Ecto neural progenitor cell (in vitro differentiated cells): ENCODE measurements at places on chromosomes 11 and 22.

- DNase-seq: peak; percentile 69
Measured at GRCh38 chr22:37894939-37895670, 11.0 kb upstream of the MICALL1 start.

DNA sequence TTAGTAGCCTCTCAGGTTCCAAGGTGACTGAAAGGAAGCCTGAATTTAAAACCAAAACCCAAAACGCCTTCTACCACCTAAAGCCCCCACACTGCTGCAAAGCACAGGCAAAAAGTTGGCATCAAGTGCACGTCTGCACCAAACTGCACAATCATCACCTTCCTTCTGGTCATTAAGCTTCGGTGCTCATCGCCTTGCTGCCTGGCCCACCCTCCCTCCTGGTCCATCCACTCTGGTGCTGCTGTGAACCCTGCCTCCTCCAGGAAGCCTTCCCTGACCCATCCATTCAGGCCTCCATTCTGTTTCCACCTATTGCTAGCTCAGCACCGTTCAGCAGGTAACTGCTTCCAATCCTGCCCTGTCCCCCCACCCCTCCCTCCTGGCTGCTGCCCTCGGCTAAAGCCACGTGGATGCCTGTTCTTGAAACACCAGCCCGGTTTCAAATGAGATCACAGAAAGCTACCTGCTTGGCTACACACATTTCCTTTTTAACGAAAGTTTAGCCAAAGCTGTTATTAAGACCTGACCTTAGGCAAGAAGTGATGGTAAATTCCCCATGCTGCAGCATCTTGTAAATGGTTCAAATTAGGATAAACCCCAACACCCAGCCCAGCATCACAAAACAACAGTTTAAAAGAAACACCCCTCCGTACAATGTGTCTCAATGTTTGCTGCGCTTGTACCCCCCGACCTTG lies 53.8 kb upstream of the CD5 start:
- DNase-seq: no peak

- no peak for DNase-seq
Measured at GRCh38 chr11:20000022-20000350, 160.3 kb downstream of the DBX1 start.

DNA sequence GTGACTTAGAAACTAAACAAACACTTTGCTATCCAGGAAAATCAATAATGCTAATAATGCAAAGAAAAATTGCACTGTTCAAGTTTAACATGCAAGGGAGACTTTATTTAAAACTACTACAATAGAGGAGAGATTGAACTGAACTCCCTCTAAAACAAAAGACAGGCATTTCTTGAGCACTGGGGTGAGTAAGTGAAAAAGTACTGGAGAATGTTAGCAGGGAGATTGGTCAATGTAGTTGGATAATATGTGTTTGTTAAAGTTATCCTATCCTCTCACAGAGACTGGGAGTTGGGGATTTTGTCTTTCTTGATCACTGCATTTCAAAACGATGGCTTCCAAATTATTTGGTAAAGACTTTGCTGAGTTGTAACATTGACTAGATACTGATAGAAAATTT lies 77.6 kb downstream of the LUZP2 start:
- DNase-seq: no peak

GRCh38 chr22:19799322-19800190 lies 39.0 kb downstream of the TBX1 start:
- DNase-seq: no peak

DNA sequence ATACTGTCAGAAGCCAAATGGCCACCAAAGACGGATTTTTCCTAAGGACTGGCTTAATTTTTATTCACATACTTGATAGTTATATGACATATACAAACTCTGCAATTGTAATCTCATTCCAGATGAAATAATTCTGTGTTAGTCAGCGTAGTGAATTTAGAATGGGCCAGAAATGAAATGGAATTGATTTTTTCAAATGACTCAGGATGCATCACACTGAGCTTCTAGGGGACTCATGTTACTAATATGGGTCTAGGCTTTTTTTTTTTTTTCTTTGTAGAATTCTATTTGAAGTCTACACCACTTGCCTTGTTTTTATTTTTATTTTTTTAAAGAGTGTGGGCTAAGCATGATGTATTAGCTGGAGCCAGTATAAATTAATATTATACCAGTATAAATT lies 62.7 kb downstream of the SPECC1L start:
- no peak for DNase-seq

- DNase-seq: no peak
Measured at GRCh38 chr11:130441719-130442118, 6.7 kb upstream of the ADAMTS15 start.

DNA sequence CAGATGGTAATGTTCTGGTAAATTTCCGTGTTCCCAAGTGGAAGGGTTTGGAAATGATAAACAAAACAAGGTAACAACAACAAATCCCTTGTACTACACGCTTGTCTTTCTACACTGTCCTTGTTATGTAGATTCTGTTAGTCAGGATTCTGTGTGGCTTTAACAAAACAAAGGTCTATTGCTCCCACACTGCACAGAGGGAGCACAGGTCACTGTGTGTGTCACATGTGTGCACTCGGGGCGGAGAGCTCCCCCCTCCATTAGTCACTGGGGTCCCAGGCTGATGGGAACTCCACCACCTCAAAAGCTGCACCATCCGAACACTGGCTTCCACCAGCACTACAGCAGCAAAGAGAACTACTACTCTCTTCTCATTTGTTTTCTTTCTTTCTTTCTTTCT lies 227.9 kb downstream of the NTM start:
- DNase-seq: no peak

DNA sequence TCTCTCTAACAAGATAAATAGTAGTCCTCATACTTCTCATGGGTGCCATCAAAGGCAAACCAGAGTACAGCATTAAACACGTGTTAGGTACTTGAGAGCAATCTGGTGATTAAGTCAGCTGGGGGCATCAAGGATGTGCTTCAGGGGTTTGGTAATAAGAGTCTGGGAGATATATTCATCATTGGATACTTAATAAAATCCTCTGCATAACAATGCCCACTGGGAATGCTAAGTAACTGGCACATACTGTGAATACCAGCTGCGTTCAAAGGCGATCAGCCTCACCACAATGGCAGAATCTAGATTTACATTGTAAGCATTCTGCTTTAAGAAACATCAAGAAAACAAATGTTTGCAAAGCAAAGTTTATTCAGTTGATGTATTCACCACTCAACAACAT lies 268.6 kb upstream of the PITPNB start:
- no peak for DNase-seq

DNA sequence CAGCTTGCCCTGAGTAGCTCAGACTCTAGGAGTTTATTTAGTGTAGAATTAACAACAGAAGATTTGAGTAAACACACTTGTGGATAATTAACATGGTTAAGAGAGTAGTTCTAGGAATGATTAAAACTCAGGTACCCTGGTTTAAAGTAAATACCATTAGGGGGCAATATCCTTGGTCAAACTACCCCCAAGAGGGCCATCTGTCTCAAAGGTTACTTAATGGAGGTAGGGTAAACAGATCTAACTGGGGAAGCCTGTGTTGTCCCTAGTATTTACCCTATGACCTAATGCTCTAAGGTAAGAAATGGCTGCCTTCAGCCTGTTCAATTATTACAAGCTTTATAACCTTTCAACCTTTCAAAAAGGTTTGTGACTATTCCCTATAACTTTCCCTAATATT lies 10.6 kb upstream of the GLYATL1 start:
- no peak for DNase-seq

- no peak for DNase-seq
Measured at GRCh38 chr11:134950692-134951304, 538.8 kb upstream of the B3GAT1 start.

DNA sequence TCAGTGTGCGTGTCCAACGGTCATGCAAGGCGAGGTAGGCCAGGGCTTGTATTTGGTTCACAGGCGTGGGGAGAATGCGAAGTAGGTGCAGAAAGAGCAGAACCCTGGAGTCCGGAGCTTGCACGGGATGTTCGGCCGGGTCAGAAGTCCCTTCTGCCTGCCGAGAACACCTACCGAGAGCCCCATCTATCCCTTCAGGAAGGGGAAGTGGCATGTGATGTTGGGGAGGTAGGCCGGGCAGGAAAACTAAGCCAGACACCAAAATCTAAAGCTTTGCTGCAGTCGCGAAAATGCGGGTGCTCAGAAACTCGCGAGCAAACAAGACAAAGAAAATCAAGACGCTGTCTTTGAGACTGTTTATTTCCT lies 435 bp upstream of the TAF6L start:
- DNase-seq: peak; percentile 61

DNA sequence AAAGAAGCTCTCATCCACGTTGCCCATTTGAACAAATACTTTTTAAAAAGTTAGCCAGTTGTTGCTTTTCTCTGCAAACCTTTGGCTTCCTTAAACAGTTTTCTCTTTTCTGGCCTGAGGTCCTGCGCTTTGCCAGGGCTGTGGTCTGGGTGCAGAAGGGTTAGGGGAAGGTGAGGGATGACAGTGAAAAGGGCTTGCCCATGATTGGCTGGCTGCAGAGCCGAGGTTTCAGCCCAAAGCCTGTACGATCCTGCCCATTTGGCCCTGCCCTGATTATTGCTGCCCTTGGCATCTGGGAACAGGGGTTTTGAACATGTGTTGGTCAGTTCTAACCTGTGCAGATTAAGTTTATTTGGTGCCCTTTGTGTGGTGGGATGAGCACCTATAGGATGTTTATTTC lies 1.5 kb downstream of the INCENP start:
- DNase-seq: no peak

- no peak for DNase-seq
Measured at GRCh38 chr11:88475991-88476418, 138.5 kb upstream of the CTSC start.

DNA sequence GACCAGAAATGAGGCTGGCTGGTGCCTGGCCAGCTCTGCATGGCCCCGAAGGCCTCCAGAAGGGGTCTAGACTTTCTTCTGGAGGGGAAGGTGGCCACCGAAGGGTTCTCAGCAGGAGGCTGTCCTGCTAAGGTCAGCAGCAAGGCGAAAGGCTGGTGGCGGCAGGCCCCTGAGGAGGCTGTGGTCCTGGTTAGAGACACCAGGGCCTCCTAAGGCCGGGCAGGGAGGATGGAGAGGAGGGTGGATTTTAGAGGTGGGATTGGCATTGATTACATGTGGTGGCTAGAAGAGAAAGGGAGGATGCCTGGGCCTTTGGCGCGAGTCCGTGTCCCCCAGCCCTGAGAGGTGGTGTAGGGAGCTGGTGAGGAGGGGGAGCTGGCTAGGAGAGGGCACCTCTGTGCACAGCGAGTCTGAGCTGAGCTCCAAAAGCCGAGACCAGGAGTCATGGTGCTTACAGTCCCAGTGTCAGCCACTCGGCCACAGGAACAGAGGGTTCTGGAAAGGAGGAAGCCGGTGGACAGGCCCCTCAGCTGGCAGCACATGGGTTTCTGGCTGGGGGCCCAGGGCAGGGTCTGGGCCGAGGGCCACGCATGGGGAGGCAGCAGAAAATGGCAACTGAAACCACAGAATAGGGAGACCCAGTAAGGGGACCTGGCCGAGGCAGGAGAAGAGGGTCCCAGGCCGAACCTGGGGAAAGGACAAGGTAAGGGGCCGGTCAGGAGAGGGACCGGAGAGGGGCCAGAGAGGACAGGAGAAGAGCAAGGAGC lies 2.5 kb downstream of the FERMT3 start:
- no peak for DNase-seq

GRCh38 chr11:100594320-100594719 lies 92.8 kb upstream of the ARHGAP42 start:
- DNase-seq: no peak

DNA sequence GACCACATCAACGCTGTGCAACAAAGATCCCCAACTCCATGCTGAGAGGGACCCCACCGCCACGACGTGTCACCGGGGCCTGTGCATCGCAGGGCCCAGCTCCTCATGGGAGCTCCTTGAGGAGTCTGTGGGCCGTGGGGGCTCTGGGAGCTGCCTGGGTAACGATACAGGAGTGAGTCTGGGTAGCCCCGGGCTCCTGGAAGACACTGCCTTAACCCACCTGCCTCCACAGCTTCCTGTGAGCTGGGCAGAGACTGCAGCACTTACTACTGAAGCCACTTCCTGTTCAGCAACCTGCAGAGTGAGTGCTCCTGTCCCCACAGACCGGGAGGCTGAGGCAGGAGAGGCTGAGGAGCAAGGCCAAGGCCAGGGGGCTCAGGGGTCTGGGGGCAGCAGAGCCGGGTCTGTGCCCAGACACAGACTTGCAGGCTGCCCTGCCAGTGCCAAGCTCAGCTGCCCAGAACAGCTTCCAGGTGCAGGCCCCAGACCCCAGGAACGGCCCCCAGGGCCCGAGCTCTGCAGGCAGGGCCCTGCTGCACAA lies 226.7 kb downstream of the BRD1 start:
- no peak for DNase-seq

DNA sequence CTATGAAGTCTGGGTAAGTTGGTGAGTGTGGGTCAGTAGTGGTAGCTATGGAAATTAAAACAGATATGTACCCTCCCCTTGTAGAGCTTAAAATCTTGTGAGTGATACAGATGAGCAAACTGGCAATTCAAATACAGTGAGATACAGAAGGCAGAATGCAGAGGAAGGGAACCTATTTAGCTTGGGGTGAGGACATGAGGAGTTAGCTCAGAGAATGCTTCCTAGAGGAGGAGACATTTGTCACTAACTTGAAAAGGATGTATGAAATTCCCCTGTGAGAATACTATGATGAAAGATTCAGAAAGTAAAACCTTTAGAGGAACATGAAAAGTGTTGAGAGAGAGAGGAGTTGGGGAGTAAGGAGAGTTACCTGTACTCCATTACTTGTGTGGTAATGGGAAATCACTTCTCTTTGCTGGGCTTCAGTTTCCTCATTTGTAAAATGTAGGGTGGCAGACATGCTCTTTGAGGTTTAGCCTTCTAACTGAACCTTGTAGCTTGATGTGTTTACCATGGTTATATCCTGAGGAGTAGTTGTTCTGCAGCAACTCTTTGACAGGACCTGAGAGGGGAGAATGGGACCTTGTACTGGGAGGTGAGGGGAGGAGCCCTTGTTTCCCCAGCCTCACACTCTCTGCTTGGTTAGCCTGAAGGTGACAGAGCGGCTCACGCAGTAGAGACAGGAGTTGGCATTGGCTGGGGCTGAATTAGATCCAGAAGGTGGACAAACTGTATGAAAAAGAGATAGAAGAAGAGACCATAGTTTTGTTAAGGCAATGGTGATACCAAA lies 17.9 kb downstream of the SWAP70 start:
- no peak for DNase-seq

DNA sequence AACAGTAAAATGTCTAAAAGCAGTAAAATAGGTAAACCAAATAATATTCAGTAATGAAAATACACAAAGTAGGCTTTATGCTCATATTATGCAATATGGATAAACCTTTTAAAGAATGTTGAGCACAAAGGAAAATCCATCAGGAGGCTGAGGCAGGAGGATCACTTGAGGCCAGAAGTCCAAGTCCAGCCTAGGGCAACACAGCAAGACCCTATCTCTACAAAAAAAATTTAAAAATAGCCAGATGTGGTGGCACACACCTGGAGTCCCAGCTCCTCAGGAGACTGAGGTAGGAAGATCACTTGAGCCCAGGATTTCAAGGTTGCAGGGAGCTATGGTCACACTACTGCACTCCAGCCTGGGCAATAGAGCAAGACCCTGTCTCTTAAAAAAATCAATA lies 17.7 kb upstream of the LMO2 start:
- no peak for DNase-seq

- no peak for DNase-seq
Measured at GRCh38 chr11:48101958-48102357, 114.7 kb upstream of the OR4B1 start.
